ENCODE measurements at places on chromosomes 11 and 22.

DNA sequence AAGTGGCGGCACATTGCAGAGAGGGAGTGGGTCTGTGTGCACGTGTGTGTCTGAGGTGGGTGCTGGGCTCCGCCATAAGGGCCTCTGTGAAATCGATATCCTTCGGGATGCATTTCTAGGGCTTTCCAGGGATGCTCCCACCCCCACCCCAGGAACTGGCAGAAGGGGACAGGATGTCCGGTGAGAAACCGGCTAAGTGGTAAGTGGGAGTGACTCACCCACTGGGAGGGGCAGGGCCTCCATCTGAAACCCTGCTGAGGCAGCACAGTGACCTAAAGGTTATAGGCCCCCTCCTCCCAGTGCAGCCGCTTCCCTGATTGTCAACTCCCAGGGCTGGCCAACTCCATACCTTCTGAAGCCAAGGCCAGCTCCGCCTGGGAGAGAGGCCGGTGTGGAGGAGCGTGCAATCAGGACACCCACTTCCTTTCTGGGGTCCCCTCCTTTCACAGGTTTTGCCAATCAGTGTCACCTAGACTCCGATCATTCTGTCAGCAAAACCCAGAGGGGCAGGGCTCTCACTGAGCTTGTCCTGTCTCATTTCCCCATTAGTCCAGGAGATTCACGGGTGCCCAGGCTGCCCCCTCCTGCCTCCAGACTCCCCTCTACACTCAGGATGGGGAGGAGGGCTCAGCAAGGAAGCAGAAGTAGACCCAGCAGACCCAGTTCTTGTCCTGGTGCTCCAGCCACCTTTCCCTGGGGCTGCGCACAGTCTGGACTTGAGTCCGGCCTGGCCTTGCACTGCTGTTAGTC is 44.5 kb downstream of the NECTIN1 start:
- peak; percentile 81 for DNase-seq

GRCh38 chr22:50531546-50531961 is 1.7 kb upstream of the TYMP start:
- peak; percentile 32 for DNase-seq

- DNase-seq = peak; percentile 11
These were observed 162.8 kb upstream of the SNX19 start for GRCh38 chr11:131079036-131079435.

DNA sequence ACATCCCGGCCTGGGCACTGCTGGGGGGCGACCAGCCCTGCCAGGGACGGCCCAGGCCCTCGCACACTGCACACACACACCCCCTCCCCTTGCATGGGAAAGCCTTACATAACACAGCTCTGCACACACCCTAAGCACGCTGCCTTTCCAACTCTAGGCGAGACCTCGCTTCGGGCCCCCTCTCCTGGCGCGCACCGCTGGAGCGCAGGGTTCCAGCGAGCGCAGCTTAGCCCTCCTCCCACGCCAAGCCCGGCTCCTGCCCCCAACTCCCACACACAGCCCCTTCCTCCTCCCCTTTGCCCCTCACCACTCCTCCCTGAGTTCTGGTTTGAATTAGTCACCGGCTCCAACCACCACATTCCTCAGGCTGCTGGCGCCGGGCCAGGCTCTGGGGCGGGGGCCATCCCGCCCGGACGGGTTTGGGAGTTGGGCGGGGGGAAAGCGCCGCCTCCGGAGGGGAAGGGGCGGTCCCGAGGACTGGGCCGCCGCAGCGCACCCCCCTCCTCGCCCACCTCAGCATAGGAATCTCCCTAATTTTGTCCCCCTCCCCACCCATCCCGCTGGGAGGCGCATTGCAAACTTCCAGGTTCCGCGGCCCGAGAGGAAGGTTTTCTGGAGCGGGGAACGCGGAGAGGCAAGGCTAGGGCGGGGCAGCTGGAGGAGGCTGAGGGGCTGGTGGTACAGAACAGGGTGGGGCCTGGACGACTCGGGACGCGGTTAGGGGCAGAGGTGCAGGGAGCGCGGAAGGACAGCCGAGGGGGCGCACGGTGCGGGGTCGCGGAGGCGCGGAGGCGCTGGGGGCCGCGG is 966 bp downstream of the AHNAK start:
- peak; percentile 96 for DNase-seq

GRCh38 chr11:120912504-120912903 is 111.4 kb upstream of the TBCEL start:
- peak; percentile 23 for DNase-seq

DNA sequence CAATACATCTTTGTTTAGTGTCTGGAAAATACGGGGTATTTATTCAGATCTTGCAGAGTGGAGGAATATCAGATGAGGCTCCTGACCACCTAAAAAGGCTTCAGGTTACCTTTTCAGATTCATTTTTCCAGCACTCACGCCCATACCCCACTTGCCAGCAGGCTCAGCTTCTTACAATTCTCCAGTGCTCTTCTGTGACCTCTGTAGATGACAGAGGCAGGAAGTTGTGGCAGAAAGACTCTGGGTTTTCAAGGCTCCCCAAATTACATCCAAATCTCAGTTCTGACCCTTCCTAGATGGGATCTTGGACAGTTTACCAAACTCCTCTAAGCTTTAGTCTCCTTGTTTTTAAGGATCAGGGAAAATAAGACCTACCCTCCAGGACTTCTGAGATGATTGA is 61.1 kb downstream of the SYTL2 start:
- no peak for DNase-seq

DNA sequence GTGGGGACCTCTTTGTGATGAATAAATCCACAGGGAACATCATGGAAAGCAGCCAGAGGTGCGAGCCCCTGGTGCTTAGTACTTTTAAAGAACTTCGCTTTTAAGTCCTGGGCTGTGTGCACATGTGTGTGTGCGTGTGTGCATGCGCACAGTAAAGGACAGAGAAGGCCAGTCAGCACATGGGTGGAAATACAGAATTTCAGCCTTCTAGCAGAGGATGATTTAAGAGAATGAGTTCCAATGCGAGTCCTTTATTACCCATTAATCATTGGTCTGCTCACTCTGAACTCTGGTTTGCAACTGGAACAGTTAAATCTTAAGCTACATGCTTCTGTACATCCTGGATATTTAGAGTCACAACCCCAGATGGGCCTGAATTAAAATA is 18.9 kb downstream of the TEAD1 start:
- no peak for DNase-seq

- DNase-seq = peak; percentile 56
These were observed 897 bp downstream of the MAP6 start for GRCh38 chr11:75667831-75668450.

- peak; percentile 32 for DNase-seq
These were observed 2.5 kb downstream of the TMEM184B start for GRCh38 chr22:38270091-38270992.

- peak; percentile 73 for DNase-seq
These were observed 125.8 kb downstream of the MICAL2 start for GRCh38 chr11:12235947-12236743.

DNA sequence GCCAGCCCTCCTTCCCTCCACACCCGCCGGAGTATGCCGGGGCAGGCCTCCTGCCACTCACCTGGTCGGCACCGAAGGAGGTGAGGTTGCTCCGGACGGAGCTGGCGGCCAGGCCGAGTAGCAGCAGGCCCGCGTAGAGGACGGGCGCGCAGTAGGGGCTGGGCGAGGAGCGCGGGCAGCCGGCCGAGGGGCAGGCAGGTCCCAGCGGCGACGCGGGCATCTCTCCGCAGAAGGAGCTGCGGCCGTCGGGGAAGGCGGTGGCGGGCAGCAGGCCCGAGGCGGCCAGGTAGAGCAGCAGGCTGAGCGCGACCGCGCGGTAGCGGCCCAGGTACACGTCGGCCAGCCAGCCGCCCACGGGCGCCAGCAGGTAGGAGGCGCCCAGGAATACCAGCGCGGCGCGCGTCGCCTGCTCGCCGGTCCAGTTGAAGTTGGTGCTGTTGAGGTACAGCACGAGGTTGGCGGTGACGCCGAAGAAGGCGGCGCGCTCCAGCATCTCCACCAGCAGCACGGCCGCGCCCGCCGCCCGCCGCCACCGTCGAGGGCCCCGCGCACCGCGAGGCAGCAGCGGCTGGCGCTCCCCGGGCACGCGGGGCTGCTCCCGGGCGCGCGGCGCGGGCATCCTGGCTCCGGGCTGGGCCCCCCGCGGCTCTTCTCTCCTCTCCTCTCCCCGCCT is 907 bp downstream of the SLC15A3 start:
- DNase-seq = peak; percentile 26

DNA sequence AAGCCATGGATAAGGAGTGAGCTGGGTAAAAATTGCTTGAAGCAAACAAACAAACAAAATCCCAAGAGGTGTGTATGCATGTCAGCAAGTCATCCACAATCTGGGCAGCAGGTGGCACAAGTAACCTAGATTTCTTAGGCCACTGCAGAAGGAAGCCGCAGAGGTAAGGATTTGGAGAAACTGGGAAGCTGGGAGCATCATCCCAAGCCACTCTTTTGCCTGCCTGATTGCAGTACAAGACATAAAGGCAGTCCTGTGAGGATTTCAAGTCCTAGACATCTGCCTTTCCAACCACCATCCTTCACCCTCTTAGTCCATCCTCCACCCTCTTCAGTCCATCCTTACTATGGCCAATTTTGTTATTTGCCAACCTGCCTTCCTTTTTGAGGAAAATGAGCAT is 67.2 kb upstream of the BMAL1 start:
- DNase-seq = peak; percentile 79

- no peak for DNase-seq
These were observed 61.8 kb upstream of the PHF21B start for GRCh38 chr22:45071618-45072017.

DNA sequence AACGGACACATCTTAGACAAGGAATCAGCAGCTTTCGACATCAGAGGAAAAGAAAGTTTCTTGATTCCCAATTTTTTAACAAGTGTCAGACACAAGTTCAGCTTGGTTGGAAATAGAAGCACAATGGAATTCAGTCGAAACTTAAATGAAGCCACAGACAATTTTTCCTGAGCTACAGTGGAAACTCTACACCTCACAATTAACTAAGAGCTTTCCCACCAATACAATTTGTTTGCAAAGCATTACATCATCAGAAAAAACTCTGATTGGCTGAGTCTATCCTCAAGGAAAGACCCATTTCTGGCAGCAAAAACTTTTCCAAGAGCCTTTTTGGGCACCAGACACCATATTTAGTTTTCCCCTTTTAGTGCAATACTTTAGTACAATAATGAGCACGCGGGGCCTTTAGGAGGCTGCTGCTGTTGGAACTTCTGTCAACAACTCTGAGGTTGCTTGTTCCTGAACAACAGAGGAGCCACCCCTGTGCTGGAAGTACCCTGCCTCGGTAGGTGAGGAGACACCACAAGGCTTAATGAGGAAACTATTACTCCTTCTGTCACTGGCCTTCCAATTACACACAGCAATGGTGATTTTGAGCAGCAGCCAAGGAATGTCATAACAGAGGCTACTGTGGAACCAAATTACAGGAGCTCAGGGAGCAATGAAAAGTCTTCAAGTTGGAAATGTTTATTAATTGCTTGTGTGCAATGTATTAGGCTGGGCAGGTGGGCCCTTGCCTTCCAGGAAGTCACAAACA is 61.9 kb upstream of the BARX2 start:
- DNase-seq = no peak

DNA sequence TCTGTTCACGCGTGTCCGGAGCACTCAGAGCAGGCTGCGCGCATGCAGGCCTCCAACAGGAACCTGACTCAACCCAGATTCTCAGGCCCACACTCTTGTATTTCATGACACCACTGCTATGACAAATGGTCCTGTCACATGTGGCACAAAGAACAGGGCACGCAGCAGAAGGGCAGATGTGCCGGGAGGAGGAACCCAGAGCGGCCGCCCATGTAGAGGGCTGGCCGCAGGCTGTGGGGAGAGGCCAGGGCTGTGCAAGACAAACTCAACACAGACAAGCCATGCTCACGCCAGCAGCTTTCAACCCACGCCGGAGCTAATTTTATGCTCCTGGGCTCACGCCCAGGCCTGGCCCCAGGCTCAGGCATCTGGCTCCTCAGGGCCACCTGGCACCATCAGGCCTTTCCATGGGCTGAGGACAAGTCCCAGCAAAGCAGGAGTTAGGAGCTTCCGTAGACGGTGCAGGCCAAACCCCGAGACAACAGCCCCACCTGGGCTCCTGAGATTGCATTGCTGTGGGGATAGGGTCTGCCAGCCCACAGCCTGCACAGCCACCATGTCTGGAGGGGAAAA is 40.0 kb downstream of the DUSP8 start:
- DNase-seq = peak; percentile 30

DNA sequence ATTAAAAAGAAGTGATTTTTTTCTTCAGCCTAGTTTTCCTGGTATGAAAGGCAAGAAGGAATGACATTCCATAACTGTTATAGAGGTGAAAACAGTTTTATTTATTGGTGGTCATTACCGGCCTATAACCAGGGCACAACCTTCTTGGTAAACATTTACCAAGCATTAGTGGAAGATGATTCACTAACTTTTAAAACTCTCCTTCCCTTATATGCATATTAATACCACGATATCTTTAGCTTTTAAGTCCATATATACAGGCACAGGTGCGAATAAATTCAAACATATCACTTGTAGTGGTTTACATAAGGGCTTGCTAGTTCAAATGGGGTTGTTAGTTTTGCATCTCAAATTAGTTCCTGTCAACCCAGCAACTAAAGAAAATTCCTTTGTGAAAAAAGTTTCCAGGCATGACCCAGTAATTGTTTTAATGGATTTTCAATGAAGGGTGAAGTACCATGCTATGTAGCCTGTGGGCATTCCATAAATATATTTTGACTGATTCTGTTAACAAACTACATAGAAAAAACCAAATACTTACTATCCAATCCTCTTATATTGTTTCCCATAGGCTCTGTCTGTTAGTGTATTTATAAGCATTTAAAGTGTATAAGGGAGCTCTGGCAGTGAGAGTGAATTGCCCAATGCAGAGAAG is 30.6 kb upstream of the ROBO3 start:
- no peak for DNase-seq

GRCh38 chr11:62540804-62541701 is 5.6 kb downstream of the AHNAK start:
- peak; percentile 31 for DNase-seq

- DNase-seq = no peak
These were observed 159.4 kb downstream of the MPPED1 start for GRCh38 chr22:43571181-43571580.

- peak; percentile 87 for DNase-seq
These were observed 23.6 kb downstream of the ADM start for GRCh38 chr11:10328314-10329098.

DNA sequence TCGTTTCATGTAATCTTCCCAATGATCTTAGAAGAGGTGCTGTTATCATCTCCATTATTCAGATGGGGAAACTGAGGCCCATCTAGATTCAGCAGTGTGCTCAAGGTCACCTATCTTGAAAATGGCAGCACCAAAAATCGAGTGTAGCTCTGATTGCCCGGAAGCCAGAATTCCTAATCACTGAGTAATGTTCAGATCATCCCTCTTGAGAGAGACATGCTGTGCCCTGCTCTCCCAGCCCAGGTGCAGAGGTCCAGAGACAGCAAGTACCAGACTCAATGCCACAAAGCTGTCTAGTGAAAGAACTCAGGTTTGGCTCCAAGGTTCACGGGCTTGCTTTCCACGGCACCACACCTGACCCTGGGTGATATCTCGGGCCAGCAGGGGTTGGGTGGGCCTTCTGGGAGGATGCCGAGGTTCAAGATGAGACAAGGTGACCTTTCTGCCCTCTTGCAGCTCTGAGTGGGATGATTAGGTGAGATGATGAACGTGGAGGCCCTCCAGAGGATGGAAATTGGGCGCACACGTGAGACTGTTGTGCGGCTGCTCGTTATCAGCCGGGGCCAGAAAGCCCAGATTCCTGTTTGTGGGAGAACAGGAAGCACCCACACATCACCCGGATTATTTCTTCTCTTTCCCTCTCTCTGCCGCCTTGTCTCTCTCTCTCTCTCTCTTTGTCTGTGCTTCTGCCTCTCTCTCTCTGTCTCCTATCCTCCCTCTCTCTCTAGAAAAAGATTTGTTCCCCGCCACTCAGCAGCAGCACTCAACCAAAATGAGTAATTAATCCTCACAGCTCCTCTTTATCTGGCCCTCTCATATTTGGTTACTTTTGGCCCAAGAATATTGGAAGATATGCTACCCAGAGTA is 19.0 kb upstream of the RASD2 start:
- DNase-seq = peak; percentile 37

- DNase-seq = no peak
These were observed 77.1 kb upstream of the TTC12 start for GRCh38 chr11:113237261-113237660.
